MCF 10A (cell line): ENCODE measurements at places on chromosomes 1 and 21.

DNA sequence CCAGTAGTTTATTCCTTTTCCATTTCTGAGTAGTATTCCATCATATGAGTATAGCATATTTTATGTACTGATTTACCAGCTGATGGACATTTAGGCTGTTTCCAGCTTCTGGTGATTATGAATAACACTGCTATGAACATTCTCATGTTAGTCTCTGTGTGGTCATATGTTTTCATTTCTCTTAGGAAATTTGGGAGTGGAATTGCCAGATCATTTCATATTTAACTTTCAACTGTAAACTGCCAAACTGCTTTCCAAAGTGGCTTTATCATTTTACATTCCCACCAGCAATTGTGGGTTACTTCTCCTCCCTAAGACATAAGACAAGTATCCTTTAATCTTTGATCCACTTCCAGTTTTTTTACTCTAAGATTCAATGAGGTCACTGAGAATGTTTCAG lies 85.7 kb upstream of the RALGPS2 start:
- DNase-seq, result no peak

DNA sequence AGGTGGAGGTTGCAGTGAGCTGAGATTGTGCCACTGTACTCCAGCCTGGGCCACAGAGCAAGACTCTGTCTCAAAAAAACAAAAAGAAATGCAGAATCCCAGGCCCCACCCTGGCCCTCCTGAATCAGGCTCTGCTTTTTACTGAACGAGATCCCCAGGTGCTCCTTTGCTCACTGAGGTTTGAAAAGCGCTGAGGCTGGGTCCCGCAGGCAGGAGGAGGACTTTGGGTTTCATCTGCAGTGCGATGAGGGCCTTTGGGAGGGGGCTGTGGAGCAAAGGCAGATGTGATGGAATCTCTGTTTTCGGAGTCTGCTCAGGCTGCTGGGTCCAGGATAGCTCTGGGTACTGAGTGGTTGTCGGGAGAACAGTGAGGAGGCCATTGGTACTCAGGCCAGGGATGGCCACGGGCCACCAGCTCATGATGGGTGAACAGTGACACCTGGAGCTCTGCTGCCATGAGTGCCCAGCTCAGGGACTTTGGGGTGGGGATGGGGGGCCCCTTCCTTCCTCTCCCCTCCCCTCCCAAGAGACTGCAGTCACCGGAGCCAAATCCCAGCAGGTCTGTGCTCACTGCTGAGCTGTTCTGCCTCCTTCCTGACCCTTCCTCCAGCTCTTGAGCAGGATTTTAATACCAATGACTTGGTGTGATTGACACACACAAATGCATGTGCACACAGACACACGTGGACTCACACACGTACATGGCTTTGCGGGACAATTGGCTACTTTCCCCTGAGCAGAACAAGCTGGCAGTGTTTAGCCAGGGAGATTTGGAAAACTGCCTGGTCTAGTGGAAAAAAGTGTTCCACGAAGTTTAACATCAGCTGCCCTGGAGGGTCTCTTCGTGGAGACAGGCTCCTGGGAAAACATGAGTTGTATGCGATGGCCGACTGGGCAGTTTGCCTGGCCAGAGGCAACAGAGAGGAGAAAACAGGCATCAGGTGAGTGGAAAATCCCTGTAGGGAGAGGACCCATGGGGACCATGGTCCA lies 3.6 kb upstream of the DHRS3 start:
- DNase-seq, result no peak

GRCh38 chr1:171792656-171793369 lies 11.4 kb downstream of the METTL13 start:
- DNase-seq, result no peak

GRCh38 chr1:189662190-189662589 lies 815.5 kb downstream of the BRINP3 start:
- peak; percentile 62 for DNase-seq

- DNase-seq, result no peak
Observed at GRCh38 chr1:73887412-73887811, 310.6 kb downstream of the LRRIQ3 start.

DNA sequence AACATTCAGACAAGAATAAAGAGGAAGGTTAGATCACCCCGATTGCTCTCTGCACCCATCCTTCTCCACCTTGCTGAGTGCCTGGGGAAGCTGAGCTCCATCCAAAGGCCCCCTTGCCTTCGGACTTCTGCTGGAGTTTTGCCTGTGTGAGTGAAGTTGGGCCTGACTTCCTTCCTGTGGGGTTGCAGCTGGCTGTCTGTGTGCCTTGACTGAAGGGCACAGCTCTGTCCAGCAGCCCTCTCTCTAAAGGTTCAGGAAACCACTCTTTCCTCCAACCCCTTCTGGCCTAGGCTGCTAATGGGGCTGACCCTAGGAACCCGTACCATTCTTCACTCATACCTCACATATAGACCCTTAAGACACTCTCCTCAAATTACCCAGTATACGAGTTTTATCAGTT lies 173.4 kb upstream of the HMCN1 start:
- DNase-seq, result no peak

DNA sequence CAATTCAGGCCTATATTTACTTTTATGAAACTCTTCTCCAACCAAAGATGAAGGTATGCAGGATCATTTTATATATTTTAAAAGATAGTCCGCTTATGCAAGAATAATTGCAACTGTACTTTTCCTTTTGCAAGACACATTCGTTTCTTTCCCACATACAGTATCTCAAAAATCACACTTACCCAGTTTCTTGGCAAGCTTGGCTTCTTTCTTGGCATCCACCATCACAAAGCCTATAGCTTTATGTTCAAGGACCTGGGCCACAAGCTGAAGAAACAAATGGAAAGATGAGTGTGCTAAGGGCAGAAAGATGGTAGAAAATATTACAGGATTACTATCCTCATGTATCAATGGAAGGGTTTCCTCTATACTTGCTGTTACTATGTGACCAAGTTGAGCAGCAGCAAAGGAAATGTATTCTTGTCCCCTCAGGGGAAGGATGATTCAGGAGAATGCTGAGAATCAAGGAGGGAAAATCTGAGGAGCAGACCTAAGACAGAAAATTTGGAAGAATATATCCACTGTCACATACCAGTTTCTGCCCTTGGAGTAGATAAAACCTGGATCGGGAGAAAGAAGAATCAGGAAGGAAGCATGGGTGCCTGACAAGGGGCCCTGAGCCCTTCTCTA lies 23.8 kb downstream of the CASQ2 start:
- no peak for DNase-seq

DNA sequence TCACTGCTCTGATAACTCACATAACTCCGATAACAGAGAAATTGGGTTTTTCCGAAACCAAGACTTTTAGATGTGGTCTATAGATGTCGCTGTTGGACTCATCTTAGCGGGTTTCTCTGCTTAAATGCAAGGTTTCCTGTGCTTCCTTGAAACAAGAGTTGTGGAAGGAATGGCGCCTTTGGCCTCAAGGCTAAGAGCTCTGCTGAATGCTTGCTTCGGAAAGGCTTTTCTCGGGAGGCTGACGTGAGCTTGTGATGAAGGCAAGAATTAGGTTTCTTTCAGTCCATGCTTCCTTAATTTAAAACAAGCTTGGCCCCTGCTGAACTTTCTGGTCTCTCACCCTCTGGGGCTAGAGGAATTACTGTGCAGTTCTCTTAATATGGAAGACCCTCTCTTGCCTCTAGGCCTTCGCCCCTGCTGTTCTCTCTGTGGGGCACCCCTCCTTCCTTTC lies 113.5 kb downstream of the MAP3K21 start:
- peak; percentile 90 for DNase-seq

DNA sequence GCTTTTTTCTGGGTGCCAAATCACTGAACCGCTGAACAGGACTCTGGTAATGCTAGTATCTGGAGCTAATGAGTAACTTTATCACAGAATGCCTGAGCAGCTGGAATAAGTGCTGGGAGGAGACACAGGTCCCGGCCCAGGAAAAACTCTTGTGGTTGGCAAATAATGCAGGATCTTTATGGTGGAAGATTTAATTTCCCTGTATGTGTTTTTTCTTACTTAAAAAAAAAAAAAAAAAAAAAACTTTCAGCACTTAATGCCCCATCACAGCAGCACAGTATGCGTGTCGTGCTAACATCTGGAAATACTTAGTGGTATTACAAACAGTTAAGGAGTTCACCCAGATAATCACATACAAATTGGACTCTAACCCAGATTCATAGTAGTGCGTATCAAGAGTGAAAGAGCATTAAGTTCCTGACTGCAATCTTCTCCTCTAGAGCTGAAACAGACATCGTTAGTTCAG lies 220.7 kb downstream of the TOMM20 start:
- DNase-seq, result no peak

GRCh38 chr1:151475175-151475574 lies 15.9 kb upstream of the POGZ start:
- no peak for DNase-seq

DNA sequence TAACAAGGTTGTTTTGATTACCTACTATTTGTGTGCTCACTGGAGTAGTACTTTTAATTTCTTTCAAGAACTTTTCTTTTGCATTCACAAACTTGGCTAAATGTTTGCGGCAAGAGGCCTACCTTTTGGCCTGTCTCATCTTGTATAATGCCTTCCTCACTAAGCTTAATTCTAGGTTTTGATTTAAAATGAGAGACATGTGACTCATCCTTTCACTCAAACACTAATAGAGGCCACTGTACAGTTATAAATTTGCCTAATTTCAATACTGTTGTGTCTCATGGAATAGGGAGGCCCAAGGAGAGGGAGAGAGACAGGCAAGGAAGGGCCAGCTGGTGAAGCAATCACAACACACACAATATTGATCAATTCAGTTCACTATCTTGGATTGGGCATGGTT lies 66.1 kb downstream of the ZNF644 start:
- DNase-seq, result no peak

- DNase-seq, result no peak
Observed at GRCh38 chr1:47621483-47621882, 183.6 kb downstream of the FOXD2 start.

DNA sequence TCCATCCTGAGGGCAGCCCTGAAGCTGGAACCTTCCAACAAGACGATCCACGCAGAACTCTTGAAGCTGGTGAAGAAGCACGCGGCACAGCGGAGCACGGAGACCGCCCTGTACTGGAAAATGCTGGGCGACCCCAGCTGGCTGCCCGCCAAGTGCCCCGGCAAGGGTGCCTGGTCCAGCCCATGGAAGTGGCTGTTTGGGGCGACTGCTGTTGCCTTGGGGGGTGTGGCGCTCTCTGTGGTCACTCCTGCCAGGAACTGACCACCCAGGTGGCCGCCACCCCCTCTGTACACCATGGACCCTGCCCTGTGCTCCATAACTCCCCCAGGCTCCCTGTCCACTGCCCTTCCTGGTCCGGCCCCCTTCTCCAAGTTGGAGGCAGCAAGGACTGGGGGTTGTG lies 90.8 kb downstream of the PPP1R12B start:
- DNase-seq, result no peak

- DNase-seq, result no peak
Observed at GRCh38 chr1:205589618-205590456, 42.0 kb downstream of the ELK4 start.

DNA sequence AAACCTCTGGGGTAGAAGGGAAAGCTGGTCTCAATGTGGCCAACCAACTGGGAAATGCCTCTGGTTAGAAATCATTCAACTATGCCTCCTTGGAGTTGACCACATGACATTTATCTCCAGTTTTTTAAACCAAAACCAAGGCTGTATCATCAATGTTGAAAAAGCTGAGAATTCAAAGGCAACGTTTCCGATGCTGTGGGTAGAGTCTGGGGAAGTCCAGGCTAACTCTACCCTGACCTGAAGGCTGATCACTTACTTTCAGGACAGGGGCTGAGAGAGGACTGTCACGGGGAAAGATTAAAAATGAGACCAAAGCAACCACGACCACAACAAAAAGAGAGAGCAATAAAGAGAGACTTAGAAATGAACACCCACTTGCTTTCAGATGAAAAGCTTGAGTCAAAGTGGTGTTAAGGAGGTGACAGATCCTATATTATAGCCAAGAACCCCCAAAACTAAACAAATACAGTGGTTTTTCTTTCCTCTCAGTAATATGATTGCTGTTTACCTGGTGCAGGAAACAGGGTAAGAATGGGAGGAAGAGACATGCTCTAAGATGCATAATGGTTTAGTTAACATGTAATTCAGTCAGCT lies 90.8 kb upstream of the TNFSF4 start:
- no peak for DNase-seq

DNA sequence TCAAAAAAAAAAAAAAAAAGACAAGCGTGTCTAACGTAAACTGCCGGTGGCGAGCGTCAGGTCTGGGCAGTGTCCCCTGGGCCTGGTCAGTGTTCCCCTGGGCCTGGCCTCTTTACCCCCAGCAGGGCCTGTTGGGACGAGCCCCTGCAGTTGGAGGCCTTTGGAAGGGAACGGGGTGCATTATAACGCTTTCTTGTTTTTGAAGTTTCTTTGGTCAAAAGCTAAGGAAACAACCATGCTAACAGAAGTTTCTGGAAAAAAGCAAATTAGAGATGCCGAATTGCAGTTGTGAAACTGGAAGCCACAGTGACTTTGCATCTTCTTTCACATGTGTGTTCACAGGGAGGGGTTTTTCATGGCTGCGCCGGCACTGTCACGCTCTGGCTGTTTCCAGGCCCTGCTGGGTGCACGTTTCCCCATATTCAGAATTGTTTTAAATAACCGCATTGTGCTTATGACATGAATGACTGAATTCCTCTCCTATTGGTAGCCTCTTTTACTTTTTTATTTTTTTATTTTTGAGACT lies 16.0 kb downstream of the RRP1 start:
- no peak for DNase-seq

DNA sequence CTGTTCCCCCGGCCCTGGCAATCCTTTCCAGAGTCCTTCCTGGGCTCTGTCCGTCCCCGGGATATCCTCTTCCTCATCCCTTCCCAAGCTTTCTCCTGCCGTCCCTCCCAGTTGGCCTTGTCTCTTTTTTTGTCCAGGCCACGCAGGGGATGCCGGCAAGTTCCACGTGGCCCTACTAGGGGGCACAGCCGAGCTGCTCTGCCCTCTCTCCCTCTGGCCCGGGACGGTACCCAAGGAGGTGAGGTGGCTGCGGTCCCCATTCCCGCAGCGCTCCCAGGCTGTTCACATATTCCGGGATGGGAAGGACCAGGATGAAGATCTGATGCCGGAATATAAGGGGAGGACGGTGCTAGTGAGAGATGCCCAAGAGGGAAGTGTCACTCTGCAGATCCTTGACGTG lies 13.4 kb upstream of the SVBP start:
- DNase-seq, result no peak

- no peak for DNase-seq
Observed at GRCh38 chr1:218364028-218364710, 19.0 kb downstream of the TGFB2 start.
